Liver (tissue), 10 donors: ENCODE measurements at places on chromosomes 16 and 17.

- H3K4me3 ChIP-seq, result no peak overlapping the region
- H3K4me1 ChIP-seq, result no peaks in the 10 kb centered on the region
- no peak for DNase-seq
- H3K36me3 ChIP-seq, result no peaks in the 10 kb centered on the region
These were observed 2.3 kb downstream of the EVI2B start for GRCh38 chr17:31311526-31311925.

GRCh38 chr17:42681976-42682721 lies at the start of gene CNTNAP1:
TSS of gene CNTNAP1 (plus strand) at chr17:42682531. CDS start at chr17:42682830, 299 bp downstream.
- no peak within 1 kb of the TSS for H3K4me3 ChIP-seq
- no peaks in the 10 kb centered on the region for H3K36me3 ChIP-seq
- H3K27ac ChIP-seq, result peak within 1 kb of the TSS; percentile 4
- peaks cover 53% of the 10 kb centered on the region for H3K4me1 ChIP-seq
- no peak for DNase-seq

GRCh38 chr16:87853411-87854052 lies 15.8 kb downstream of the SLC7A5 start:
- no peaks in the 10 kb centered on the region for H3K27me3 ChIP-seq
- peaks cover 53% of the 10 kb centered on the region for H3K4me1 ChIP-seq
- H3K27ac ChIP-seq, result peak overlapping the region; percentile 79
- no peaks in the 10 kb centered on the region for H3K36me3 ChIP-seq

DNA sequence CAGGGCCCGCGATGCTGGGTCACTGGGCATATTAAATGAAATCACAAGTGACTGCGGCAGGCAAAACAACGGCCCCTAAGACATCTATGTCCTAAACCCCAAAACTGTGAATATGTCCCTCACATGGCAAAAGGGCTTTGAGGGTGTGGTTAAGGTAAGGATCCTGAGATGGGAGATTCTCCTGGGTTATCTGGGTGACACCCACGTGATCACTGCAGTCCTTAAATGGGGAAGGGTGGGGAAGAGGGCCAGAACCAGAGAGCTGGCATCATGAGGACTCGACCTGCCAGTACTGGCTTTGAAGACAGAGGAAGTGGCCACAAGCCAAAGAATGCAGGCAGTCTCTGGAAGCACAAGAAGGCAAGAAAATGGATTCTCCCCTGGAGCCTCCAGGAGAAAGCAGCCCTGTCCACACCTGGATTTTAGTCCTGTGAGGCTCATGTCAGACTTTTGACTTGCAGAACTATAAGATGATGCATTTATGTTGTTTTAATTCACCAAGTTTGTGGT lies 12.5 kb downstream of the COTL1 start:
- no peaks in the 10 kb centered on the region for H3K36me3 ChIP-seq
- H3K27me3 ChIP-seq, result no peaks in the 10 kb centered on the region
- DNase-seq, result no peak
- H3K27ac ChIP-seq, result no peak overlapping the region

DNA sequence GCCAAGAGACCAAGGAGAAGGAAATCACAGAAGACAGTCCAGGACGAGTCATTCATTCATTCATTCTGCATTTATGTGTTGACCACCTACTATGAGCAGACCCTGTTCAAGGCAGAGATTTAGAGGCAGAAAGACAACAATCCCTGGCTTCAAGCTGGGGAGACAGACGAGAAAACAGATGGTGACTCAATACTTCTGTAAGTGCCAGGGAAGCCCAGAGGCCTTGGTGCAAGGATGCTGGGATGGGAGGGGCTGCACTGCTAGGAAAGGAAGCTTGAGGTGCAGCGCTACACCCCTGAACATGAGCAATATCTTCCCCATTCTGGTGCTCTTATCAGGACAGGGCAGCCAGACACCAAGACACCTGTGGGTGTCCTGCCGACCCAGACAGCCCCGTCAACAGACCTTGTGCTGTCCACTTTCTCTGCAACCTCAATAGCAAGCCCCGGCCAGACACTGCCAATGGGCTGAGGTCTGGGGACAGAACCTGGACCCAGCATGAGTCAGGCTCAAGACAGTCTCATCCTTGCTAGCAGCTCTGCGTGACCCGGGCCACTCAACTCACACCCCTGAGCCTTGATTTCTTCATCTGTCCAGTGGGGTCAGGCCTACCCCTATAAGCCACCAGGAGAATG lies 163.5 kb downstream of the COPRS start:
- no peak overlapping the region for H3K27ac ChIP-seq
- H3K27me3 ChIP-seq, result no peaks in the 10 kb centered on the region
- no peak overlapping the region for H3K4me3 ChIP-seq
- H3K36me3 ChIP-seq, result no peaks in the 10 kb centered on the region
- no peak for DNase-seq
